ENCODE measurements at places on chromosomes 7 and 10.

GRCh38 chr10:51297438-51297837 lies 223.2 kb downstream of the PRKG1 start:
- no peak for DNase-seq

- no peak for DNase-seq
Observed at GRCh38 chr7:836429-836828, 4.2 kb downstream of the SUN1 start.

GRCh38 chr10:102630663-102631062 lies 13.6 kb upstream of the TRIM8 start:
- DNase-seq: no peak

- DNase-seq: no peak
Observed at GRCh38 chr7:17195576-17195975, 102.9 kb upstream of the AHR start.

DNA sequence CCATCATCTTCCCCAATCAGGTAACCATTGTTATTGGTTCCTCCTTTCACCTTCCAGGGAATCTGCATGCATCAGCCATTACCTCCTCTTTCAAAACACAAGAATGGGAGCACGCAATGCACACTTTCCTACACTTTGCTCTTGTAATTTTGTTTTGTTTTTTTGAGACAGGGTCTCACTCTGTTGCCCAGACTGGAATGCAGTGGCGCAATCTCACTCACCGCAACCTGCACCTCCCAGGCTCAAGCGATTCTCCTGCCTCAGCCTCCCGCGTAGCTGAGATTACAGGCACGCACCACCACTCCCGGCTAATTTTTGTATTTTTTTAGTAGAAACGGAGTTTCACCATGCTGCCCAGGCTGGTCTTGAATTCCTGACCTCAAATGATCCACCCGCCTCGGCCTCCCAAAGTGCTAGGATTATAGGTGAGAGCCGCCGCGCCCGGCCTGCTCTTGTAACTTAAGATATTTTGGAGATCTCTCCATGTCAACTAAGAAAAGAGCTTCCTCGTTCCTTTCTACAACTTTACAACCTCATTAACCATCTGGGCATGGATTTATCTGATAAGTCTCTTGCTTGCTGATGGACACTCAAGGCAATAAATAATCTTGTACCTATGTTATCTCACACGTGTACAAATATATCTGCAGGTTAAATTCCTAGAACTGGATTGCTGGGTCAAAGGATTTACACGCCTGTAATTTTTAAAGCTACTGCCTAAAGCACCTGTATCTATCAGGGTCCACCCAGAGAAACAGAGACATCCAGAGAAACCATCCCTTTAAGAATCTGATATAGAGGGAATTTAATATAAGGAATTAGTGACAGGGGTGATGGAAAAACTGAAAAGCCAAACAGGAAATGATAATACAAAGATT lies 4.2 kb downstream of the CYTH3 start:
- no peak for DNase-seq

DNA sequence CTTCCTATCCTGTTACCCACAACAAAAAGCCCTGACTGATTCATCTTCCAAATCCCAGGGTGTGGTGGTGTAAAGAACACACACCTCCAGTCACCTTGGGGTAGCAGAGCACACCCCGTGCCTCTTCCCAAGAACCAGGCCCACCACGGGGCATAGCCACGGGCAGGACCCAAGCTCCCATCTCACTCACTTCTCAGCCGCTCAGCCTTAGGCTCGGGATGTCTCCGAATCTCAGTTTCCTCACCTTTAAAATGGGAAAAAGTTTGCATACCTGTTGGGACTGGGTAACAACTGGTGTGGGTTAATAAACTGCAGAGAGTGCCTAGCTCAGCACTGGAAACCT lies 139.0 kb downstream of the FGFR2 start:
- DNase-seq: no peak

- DNase-seq: no peak
Observed at GRCh38 chr7:5709347-5709950, 72.0 kb downstream of the RNF216 start.

GRCh38 chr7:55140941-55141278 lies 122.1 kb downstream of the EGFR start:
- no peak for DNase-seq

DNA sequence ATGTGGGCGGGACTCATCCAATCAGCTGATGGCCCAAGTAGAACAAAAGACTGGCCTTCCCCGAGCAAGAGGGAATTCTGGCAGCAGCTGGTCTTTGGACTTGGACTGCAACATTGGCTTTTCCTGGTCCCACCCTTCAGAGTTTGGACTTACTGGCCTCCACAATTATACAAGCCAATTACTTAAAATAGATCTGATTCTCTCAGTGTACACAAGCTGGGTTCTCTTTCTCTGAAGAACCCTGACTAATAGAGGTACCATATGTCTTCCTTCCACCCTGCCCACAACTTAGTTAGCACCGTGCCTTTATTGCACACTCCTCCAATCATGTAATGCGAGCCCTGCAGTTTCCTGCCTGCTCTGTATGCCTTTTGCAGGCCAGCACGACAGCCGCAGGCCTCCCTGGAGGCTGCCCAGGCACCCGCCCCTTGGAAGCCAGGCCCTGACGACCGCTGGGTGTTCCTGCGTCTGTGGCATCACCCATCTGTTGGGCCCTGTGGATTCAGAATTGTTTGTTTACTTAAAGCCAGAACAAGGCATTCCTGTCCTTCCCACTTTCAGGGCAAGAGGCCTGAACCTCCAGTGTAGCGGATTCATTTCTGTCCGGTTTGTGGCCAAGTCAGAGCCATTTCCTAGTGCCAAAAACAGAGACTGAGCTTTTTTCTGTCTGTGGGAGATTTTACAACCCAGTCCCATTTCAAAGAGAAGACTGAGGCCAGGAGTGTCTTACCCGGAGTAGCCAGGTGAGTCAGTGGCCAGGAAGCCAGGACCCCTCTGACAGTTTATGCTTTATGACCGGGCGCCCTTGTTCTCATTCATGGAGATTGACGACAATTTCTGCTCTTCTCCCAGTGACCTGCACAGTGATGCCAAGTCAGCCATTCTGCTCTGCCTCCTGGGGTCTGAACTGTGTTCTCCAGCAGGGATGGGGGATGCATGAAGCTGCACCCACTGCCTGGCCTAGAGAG lies 968 bp upstream of the INMT start:
- no peak for DNase-seq

- DNase-seq: no peak
Observed at GRCh38 chr10:1624240-1624639, 113.1 kb downstream of the ADARB2 start.

GRCh38 chr10:110815354-110816004 lies 56.2 kb upstream of the PDCD4 start:
- DNase-seq: no peak

DNA sequence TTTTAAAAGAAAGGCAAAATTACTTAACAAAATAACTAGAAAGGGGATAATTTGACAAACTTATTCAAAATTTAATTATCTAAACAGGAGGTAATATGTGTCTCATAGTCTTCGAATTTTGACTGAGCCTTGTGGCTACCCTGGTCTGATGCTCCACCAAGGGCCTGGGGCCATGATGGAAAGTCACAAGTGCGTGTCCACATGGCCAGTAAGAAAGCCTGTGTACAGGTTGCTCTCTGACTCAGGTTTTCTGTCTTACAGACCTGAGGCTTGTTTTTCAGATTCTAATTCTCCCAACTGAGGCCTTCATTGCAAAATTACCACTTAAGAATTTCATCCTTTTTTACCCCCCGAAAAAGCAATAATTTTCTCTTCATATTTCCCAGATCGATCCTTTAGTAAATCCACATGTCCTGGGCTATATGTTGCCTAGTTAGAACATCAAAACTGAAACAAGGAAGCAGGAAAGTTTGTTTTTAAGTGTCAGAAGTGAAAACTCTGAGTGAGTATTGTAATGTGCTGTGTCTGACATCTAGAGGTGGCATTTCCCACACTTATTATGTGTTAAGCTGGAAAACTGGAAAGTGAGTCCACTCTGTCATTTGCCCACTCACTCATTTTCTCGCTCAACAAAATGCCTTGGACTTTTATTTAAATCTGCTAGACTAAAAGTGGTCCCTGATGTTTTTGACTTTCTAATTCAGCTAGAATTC lies 10.0 kb downstream of the CYP3A43 start:
- no peak for DNase-seq

DNA sequence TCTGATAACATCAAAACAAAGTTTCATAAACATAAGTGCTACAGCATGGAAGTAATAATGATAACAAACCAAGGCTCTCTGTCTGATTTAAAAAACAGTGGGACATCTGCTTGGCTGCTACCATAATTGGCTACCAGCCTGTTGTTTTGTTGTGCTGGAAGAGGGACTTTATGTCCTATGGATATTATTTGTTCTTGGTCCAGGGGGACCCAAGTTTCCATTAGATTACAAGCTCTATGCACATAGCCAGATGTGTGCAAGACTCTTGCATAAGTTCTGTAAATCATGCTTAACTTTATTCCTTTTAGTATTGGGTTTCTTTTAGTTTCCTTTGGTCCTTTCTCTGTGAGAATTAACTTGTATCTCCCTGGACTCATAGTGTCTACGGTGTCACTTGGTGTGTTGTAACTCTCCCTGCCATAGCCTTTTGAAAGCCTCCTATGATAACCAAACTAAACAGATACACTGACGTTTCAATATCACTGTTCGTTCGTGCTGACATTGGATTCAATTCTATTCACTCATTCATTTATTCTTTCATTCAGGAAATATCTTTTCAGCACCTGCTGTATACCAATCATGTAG lies 41.4 kb upstream of the CD36 start:
- no peak for DNase-seq

DNA sequence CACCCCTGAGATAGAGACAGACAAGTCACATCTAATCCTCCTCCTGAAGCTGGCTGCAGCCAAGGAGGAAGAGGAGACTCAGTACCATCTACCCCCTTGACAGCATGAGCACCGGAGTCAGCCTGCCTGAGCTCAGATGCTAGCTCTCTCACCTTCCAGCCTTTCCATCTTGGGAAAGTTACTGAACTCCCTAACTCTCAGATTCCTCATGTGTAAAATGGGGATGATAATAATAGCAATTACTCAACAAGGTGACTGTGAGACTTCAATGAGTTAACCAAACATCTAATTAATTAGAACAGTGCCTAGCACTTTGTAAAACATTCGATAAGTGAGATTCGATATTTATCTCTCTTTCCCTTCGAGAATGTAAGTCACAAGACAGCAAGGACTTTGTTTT lies 6.4 kb downstream of the KDM7A start:
- no peak for DNase-seq

GRCh38 chr10:59537501-59537900 lies 172.1 kb downstream of the SLC16A9 start:
- no peak for DNase-seq

GRCh38 chr7:2525658-2526630 lies 6.4 kb downstream of the LFNG start:
- no peak for DNase-seq

Measured in activated T-helper 9 cell treated with anti-CD3 and anti-CD28 coated beads, Interleukin-2, amount 50 U/mL, for 16 hours (primary cell).